ENCODE measurements at places on chromosomes 16 and 17.

- DNase-seq, result peak; percentile 89
These were observed 125.4 kb upstream of the CHMP6 start for GRCh38 chr17:80866050-80866793.

DNA sequence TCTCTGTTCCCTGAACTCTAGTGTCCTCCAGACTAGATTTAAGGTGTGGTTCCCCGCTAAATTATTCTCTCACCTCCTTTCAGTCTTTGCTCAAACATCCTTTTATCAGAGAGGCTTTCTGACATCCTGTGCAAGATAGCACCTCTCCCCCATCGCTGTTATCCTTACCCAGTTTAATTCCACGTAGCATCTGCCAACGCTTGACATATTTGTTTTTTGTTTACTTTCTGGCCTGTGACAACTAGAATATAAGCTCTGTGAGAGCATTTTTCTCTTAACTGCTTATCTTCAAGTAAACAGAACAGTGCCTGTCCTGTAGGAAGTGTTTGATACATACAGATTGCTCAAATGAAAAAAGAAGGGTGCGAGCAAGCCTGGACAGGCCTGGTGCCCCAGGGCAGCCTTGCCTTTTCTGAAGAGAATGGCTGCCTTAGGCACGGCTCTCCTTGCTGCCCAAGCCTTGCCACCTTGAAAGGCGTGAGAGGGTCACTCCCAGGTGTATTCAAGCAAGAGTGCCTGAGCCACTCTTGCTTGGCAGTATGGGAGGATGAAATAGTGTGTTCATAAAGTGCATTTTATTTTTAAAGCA lies 9.7 kb downstream of the DYNLL2 start:
- DNase-seq, result no peak

GRCh38 chr17:28725660-28726225 lies 290 bp downstream of the TLCD1 start:
- DNase-seq, result peak; percentile 83

DNA sequence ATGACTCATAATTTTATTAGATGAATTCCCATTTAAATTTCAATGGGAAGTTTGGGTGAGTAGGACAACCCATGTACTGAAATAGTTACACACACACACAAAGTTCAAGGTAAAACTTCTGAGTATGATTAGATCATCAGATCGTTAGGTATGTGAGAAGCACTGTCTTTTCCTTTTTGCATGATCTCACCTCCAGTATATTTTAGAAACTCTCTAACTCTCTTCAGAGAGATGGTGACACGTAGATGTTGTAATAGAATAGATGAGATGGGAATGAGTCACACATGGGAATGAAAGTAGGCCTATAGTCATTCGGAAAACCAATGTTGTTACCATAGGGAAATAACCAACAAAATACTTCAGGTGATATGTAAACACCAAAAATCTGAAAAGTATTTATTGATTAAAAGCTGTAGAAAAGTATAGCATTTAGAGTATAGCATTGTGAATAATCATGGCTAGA lies 22.2 kb downstream of the KRT23 start:
- DNase-seq, result no peak

DNA sequence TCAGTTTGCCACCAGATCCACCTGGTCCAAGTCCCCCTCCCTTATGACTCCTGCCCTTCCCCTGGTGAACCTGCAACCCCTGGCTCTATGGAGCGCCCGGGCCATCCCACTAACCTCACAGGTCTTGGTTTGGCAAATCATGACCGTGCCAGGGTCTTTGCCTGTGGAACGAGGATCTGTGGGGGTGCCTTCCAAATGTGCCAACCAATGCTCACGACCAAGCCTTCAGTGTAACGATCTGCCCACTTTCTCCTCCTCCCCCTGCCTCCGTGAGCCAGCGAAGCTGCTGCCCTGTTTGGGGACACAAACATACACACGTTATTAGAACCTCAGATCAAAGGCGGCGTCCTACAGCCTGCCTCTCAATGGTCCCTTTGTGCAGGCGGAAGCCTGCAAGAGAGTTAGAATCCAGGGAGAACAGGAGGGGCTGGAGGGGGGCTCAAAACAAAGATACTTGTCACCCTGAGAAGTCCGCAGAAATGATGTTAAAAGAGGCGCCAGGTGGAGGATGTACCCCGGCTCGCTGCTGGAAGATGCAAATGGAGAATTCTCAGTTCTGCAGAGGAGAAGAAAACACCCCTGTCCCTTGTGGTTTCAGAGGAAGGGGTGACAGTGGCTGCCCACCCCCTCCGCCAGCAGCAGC lies 9.0 kb upstream of the NKD1 start:
- DNase-seq, result no peak

DNA sequence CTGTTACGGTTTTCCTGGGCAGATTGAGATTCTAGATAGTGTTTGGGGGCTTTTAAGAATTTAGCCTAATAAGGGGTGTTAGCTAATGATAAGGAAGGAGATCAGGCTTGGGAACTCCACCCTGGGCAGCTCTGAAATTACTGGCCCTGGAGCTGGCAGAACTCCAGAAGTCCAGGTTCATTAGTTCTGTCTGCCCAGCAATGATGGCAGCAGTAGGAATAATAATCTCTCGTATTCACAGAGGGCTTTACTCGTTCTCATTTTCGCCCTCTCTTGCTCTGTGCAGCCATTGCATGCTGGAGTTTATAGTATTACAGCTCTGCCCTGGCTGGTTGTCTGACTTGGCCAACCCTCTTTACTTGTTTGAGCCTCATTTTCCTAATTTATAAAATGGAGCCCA lies 216.0 kb downstream of the HAPSTR1 start:
- no peak for DNase-seq

DNA sequence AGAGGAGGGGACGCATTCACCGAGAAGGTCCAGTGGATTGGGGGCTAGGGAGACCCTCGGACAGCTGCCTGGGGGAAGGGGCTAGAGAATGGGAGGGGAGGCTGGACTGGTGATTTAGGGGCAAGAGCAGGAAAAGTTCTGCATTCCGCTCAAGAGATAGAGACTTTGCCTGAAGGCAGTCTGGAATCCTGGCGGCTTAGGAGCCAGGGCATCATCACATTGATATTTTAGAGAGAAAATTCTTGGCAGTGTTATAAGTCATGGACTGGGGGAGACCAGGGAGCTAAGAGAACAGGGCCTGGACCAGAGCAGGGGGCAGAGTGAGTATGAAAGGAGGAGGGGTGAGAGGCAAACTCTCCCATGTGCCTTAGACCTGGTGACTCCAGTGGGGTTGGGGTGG lies 35.8 kb downstream of the MSI2 start:
- DNase-seq, result no peak

DNA sequence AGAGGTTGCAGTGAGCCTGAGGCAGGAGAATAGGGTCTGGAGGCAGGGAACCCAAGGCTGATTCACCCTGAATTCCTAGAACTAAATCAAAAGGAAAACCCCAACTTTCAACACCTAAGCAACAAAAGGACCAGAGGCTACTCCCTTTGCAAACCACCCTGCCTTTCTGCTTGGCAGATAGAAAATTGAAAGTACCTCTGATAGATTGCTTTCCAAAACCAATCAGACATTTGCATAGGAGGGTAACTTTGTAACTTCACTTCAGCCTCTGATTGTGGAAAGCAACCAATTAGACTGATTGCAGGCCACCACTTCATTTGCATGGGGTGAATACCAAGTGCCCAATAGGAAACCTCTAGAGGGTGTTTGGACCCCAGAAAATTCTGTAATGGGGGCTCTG lies 10.9 kb upstream of the TMEM98 start:
- no peak for DNase-seq

- DNase-seq, result peak; percentile 92
These were observed 4.7 kb upstream of the GFAP start for GRCh38 chr17:44919885-44920564.

DNA sequence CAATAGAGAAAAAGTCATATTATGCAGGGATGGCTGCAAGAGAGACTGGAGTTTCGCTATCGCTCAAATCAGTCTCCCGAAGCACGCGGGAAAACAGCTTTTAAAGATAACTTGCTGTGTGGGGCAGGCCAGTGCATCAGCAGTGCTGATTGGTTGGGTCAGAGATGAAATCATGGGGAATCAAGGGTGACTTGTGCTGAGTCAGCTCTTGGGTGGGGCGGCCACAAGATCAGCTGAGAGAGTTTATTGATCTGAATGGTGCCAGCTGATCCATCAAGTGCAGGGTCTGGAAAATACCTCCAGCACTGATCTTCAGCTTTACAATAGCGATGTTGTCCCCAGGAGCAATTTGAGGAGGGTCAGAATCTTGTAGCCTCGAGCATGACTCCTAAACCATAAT lies 430.5 kb downstream of the RBFOX1 start:
- no peak for DNase-seq

DNA sequence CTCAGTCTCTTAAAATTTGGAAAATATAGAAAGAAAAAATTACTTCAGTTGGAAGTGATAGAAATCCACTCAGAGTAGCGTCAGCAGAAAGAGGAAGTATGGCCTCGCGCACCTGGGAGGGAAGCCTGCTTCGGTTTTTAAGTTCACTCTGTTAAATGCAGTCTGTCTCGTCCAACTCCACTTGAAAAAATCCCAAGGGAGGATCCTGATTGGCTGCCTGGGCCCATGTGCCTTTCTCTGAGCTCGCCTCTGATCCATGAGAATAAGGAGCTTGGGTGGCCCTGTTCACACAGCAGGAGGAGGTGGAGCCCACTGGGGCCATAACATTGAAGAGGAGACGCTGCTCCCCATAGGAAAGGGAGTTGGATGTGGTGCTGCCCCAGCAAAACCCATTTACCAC lies 40.7 kb downstream of the DNAJA2 start:
- DNase-seq, result no peak

DNA sequence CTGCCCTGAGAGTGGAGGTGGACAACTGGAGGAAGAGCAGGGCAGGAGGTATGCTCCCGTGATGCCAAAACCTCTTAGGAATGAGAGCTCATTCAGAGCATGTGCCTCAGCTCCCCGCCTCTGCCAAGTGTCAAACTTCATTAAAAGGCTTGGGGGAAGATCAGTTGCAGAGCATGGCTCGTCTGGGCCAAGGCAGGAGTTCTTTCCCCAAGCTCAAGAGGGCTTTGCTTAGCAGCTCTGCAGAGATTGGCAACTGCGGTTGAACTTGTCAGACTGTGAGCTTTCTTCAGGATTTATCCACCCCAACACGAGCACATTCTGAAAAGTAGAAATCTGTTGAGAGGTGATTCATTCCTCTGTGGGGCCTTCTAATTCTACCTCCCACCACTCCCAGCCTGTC lies 248.1 kb downstream of the HS3ST3A1 start:
- DNase-seq, result no peak

DNA sequence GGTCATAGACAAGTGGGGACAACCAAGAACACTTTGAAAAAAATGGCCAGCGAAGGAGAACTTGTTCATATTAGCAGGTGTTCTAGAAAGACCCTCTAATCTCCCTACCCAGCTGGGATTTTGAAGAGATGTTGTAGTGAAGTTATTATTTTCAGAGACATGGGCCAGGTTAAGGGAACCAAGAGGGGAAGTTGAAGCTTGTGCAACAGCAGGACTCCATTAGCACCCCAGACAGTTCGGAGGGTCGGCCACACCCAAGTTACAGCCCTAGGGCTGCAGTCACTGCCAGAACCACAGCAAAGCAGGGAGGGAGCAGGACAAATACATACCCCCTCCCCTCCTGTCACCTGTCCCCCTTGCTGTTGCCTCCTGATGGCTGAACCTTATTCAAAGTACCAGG lies 42.3 kb downstream of the WSB1 start:
- no peak for DNase-seq

- DNase-seq, result peak; percentile 54
These were observed 11.3 kb upstream of the PITPNM3 start for GRCh38 chr17:6567528-6568183.

DNA sequence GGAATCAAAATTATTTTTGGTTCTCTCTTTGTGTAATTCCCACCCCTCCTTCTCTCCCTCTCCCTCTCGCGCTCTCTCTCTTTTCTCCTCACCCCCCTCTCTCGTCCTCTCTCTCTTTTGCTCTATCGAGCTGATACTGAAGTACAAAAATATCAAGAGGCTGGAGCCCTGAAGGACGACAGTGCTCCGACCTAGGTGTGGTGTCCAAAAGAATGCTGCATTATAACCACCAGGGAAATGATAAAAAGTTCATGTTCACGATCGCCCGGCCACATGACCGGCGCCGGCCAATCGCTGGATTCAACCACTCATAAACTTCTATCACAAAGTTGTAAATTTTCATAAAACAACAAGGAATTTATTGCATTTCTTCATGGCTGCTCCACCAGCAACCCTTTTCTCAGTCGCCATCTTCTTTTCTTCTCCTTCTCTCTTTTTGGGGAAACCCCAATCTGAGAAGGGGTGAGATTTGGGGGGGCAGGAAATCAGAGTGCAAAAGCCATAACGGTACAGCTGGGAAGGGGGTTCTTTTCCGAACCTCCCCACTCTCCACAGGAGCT lies at the start of gene HOXB6:
Gene HOXB6, minus strand, starts transcription at position 217 of the 560 bp plus-strand sequence. CDS start 6,836 bp downstream, outside the sequence.
- no peak for DNase-seq

GRCh38 chr17:65277576-65277975 lies 140.4 kb downstream of the RGS9 start:
- DNase-seq, result no peak

DNA sequence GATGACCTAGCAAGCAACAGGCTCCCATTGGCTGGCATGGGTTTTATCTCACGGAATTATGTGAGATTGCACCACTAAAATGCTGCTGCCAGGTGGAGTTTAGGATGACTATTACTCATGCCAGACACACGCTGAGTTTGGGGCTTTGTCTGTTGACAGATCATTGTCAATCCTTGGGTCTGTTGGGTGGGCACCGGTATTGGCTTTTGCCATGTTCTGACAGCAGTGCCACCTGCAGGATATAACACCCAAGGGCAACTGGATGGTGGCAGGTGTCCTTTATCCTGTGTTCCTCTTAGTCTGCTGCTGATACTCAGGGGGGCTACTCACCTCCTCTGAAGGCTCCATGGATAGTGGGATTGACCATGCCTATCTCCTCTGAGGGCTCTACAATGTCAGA lies 221.6 kb upstream of the DYNLRB2 start:
- no peak for DNase-seq

- no peak for DNase-seq
These were observed 42.1 kb upstream of the SSTR5 start for GRCh38 chr16:1030473-1030901.

GRCh38 chr16:75053791-75054555 lies 55.1 kb downstream of the ZNRF1 start:
- no peak for DNase-seq

DNA sequence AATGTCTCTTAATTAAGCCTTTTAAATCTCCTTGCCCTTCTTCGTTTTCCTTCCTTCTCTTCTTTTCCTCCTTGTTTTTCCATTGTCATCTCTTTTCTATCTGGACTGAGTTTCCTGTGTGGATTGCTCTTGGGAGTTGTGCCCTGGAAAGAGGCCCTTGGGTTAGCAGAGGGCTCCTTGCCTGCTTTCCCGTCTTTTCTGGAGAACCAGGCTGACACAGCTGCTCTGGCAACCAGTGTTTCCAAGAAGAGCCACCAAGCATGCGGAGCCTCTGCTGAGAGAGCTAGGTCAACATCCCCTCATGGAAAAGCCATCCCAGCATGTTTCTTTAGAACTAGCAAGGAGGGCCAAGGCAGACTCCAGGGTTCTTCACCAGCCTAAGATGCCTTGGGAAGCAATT lies 75.4 kb downstream of the HLF start:
- DNase-seq, result no peak

GRCh38 chr17:42312035-42312284 lies 23.7 kb downstream of the STAT5A start:
- no peak for DNase-seq
